ENCODE measurements at places on chromosomes 1 and 21.

- no peak for DNase-seq
Observed at GRCh38 chr1:66296951-66297350, 237.0 kb upstream of the SGIP1 start.

- DNase-seq = no peak
Observed at GRCh38 chr1:5891137-5891536, 101.1 kb downstream of the NPHP4 start.

DNA sequence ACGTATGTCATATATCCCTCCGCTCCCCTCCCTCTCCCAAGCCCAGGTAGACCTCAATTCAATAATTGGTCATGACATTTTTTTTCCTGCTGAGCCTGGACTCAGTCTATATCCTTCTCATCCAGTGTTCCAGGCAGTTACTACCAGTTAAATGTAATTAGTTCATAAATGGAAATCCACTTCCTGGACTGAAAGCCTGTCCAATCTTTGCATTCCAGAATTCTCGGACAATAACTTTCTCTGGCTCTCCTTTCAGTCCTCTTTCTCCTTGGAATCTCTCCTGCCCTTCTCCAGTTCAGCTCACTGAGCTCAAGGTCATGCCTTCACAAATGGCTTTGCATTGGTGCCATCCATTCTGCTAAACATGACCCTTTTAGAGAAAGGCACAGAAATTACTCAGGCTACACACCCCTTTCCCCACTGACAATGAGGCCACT lies 34.8 kb downstream of the VWA5B1 start:
- DNase-seq = no peak

DNA sequence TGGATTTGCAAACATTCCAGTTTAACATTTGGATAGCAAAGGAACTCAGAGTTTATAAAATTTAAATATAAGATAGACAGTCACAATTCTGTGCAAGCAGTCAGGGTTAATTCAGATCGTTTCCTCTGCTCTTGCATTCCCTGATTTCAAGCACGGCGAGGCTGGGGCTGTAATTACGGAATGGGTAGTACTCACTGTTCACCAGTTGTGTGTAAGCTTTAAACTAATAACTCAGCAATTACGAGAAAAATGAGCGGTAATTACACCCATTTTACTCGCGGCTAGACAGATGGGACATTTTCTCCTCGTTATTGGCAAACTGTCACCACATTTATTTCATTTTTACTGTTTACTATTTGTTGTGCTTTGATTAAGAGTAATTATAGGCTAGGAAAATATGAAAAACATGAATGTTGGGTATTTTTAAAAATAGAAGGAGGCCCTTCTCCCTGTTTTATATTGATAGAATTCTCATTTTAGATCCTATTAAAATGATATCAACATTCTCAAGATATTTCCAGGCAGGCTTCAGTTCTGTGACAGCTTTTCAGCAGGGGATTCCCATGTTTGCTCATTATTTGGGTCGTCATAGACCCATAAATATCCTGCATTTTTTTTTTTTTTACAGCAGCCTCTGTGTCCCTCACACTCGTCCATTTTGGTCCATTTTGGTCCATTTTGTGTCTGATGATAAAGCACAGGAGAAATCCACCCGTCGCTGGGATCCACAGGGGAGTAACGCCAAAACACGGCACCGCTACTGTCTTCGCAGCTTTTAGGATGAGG lies 208.3 kb downstream of the DSCAM start:
- DNase-seq = no peak

- peak; percentile 19 for DNase-seq
Observed at GRCh38 chr1:226082959-226083301, 20.4 kb downstream of the H3-3A start.

DNA sequence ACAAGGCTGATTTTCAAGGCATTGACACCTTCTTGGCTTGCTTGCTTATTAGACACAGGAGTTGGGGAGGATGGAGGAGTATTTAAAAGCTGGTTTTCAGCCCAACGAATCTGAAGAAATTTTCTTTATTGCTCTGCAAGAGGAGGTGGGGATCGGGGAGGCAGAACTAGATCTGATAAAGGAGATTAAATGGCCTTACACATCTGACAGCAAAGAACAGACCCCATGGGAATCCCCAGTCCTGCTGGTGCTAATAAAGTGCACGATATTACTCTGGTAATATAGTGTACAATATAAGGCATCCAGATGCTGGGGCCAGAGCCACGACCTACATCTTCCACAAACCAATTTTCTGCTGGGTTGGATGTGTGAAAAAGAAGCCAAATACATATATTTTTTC lies 323.0 kb downstream of the OMA1 start:
- no peak for DNase-seq

- DNase-seq = no peak
Observed at GRCh38 chr1:228205526-228206436, 2.1 kb upstream of the OBSCN start.

DNA sequence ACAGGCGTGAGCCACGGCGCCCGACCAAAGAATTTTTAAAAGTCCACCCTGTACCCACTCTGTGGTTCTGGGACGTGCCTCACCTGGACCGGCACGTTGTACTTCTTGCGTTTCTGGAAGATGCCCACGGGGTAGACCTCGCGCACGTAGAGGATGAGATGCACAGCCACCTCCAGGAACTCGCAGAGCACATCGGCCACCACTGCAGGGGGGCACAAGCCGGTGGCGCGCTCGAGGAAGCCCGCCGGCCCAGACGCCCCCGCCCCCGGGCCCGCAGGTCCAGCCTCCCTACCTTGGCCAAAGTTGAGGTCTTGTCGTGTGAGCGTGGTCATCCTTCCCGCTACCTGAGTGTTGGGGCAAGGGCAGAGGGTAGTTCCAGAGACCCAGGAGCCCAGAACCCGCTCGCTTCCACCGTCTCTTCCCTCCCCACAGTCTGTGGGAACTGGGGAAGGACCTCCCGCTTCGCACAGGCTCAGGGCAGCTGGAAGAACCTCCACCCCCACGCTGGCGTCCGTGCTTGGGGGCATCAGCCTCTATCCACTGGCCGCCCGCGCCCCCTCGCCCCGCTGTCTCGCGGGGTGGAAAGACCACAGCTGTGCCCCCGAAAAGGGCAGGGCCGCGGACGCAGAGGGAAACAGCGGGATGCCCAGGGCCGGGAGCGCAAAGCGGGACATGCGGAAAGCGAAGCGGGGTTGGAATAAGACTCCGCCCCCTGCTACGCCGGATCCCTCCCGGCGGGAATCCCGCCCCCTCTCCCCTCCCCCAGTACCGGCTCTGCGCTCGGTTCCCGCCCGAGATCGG lies 478 bp downstream of the MAD2L2 start:
- DNase-seq = no peak

- no peak for DNase-seq
Observed at GRCh38 chr1:178798232-178798861, 72.5 kb downstream of the ANGPTL1 start.

GRCh38 chr1:245933431-245934045 lies 573.5 kb downstream of the SMYD3 start:
- no peak for DNase-seq

DNA sequence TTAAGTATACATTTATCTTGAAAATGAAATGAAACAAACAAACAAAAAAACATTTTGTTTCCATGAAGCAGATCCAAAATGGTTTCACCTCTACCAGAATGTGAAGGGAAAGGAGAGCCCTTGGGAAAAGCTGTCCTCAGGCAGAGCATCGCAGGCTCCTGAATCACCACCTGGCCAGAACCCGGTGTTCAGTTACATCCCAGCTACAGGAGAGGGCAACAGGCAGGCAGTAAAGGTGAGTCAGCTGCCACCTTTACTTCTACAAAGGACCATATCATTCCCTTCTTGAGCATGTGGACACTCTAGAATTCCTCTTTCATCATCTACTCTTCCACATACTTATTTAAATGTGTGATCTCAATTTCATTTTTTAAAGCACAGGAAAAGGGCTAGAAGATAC lies 151.2 kb downstream of the PIGK start:
- no peak for DNase-seq

- no peak for DNase-seq
Observed at GRCh38 chr1:56106531-56107274, 472.7 kb downstream of the PLPP3 start.

- DNase-seq = no peak
Observed at GRCh38 chr1:10515301-10515975, 40.7 kb downstream of the PEX14 start.

DNA sequence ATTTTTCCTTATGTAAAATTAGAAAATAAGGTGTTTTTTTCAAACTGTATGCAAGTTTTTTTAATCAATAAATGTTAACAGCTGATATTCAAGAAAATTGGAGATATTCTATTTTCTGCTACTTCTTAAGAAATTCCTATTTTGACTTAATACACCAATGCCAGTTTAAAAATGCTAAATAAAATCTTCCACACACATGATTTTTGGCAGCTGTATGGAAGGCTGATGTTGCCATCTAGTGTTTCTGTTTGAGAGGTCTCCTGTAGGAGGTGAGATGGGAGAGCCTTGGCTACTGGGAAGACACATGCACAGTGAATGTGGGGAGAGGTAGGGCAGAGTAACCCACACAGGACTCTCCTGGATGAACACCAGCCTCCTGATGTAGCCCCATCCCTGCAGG lies 29.2 kb upstream of the OR2B11 start:
- no peak for DNase-seq

- DNase-seq = no peak
Observed at GRCh38 chr1:75529488-75529887, 81.4 kb downstream of the SLC44A5 start.

GRCh38 chr21:41966041-41966833 lies 12.4 kb upstream of the C2CD2 start:
- DNase-seq = no peak

DNA sequence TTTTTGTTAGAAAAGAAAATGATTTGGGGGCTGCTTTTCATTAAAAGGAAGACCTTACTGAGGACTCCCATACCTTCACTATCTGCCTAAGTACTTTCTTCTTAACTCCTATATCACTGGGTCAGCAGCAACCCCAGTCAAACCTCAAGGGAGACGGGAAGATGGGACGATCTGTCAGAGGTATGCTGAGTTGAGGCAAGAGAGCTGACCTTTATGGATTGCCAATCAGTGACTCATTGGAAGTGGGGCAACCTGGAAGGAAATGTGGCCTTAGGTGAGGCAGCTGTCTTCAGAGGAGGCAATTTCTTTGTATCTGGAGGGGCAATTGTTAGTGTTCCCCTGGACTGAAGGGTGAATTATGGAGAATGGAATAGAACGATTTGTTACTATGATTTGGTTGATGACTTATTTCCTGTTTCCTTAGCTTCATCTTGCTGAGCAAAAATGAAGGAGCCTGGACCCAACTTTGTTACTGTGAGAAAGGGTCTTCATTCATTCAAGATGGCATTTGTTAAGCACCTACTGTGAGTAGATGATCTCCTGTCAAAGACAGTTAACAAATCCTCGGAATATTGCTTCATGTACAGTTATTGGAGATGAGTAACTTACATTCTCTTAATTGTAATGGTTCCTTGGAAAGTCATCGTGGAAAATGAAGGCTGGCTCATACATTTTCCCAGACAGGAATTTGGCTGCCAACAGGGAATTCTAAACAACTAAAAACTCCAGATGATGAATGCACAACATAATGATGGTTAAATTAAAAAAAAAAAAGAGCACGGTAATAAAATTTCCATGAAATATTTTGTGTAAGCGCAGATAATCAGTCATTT lies 134.7 kb upstream of the KCNJ15 start:
- no peak for DNase-seq

- no peak for DNase-seq
Observed at GRCh38 chr1:9558271-9558945, 19.1 kb downstream of the SLC25A33 start.

GRCh38 chr1:81499487-81499886 lies 301.2 kb upstream of the ADGRL2 start:
- no peak for DNase-seq

DNA sequence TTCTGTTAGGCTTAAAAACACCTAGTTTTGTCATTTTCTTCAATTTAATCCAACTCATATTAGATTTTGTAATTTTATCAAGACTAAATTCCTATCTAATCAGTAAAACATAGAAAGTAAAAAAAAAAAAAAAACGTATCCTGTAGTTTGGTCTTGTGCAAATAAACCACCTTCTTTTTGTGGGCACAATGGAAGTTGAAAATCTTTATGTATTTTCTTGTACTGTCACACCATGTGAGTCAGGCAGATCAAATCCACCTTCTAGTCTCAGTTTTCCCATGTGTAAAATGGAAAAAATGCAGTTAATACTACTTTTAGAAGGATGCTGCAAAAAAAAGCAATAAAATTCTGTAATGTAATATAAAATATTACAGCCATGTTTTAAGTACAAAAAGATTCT lies 129.8 kb downstream of the CYYR1 start:
- no peak for DNase-seq

DNA sequence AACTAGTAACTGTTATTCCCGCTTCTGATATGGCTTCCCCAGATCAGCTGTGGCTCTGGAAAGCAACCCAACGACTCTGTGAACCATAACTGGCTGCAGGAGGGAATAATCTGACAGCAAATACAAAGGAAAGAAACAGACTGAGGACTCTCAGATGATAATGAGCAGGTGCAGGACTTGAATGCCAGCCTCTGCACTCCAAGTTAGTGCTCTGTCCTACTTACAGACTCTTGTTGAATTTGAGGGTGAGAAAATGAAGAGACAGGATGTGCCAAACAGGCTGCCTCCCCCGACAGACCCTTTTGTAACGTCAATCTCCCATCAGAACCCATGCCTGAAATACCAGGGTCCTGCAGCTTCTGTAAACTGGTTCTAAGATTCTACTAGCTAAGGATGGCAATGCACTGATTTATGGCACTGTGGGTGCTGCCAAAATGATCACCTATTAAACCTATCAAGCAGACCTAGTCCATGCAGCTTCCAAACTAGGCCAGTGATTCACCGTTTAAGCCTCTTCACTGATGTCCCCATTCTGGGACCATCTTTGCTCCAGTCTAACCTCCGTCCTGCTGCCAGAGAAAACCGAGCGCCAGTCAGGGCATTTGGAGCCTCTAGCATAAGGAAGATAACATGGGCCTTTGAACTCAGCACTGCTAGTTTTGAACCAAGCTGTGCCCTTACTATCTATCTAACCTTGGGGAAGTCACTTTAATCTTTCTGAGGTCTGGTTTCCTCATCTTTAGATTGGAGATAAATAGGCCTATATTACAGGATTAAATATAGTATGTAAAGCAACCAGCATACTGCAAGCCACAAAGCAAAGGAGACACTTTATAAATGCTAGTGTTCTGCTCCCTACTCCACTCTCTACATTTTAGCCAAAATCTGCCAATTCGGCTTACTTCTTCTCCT lies 4.8 kb downstream of the MKNK1 start:
- no peak for DNase-seq

- DNase-seq = no peak
Observed at GRCh38 chr1:40302475-40302874, 14.6 kb downstream of the COL9A2 start.

DNA sequence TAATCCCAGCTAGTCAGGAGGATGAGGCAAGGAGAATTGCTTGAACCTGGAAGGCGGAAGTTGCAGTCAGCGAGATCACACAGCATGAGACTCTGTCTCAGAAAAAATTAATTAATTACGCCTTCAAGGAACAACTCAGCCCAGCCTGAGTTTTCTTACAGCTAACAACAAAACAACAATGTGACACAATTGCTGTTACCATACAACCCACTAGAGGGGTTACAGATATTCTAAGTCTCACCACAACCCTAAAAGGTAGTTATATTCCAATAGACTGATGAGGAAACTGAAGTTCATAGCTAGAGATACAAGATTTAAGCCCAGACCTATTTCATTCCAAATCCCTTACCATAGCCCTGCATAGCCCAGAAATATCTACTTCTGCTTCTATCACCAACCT lies 2.9 kb upstream of the LRRC8C start:
- DNase-seq = no peak

Measured in T-helper 17 cell (primary cell).